NCI-H2171 (cell line): ENCODE measurements at places on chromosomes 12 and 14.

DNA sequence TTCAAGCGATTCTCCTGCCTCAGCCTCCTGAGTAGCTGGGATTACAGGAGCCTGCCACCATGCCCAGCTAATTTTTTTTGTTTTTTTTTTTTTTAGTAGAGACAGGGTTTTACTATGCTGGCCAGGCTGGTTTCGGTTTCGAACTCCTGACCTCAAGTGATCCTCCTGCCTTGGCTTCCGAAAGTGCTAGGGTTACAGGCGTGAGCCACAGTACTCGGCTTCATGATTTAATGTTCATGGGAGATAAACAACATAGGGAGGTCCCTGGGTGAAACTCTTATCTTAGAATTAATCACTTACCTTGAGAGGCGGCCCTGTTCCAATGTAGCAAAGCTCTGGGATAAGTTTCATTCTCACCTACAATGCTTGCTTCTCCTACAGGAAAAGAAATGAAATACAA is 48.3 kb downstream of the SEL1L start:
- DNase-seq, result no peak

DNA sequence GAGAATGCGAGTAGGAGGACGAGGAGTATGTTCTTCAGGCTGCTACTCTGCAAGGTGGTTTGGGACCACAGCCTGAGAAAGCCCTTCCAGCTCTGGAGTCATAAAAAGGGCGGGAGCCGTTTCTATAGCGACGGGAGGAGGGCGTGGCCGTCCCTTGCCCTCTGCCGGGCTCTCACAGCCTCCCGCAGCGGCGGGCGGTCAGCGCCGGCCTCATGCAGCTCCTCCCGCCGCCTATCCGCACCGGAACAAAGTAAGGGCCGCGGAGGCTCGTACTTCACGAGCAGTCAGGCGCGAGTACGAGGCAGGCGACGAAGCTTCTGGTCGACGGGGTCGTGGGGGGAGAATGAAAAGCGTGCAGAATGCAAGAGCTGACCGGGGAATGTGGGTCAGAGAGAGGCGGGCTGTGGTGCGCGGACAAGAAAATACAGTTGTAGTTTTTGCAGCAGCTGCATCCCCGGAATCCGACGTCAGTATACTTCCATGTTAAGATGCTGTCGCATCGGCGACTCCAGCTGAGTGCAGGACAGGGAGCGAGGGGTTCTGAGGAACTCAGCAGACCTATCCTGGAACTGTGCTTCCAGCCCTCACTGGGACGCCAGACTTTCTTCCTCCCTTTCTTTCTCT is at the start of gene DYRK4:
Gene DYRK4 (plus strand): TSS at position 175 of the 624 bp plus-strand sequence. CDS start 38 bp downstream, at position 213.
- DNase-seq, result no peak

DNA sequence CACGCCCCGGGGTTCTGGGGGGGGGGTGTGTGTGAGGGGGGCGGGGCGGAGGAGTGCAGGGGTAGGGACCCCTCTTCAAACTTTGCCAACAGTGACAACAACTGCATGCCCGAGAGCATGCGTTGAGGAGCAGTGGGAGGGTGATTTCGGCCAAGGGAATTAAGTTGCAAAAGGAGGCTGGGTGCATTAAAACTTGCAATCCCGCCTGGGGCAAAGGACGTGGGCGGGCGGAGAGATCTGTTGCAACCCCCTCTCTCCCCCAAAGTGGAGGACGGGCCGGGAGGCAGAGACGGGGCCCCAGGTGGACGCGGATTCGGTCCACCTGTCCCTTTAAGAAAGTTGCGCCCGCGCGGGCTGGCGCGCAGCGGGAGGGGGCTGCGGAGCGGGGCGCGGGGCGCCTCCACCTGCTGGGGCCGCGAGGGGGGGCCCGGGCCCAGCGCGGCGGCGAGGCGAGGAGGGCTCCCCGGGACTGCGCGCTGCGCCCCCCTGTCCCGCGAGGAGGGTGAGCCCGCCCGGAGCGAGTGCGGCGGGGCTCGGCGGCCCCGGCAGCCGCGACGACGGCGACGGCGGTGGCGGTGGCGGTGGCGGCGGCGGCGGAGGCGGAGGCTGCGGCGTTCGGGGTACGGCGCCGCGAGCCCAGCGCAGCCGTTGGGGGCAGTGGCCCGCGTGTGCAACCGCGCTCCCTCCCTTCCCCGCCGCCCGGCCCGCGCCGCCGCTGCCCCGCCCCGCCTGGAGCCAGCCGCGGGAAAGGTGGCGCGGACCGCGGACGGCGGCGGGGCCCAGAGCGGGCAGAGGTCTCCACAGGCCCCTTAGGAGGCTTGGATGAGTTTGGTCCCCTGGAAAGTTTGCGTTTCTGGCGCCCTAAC is 530 bp upstream of the FOXN4 start:
- DNase-seq, result peak; percentile 19

DNA sequence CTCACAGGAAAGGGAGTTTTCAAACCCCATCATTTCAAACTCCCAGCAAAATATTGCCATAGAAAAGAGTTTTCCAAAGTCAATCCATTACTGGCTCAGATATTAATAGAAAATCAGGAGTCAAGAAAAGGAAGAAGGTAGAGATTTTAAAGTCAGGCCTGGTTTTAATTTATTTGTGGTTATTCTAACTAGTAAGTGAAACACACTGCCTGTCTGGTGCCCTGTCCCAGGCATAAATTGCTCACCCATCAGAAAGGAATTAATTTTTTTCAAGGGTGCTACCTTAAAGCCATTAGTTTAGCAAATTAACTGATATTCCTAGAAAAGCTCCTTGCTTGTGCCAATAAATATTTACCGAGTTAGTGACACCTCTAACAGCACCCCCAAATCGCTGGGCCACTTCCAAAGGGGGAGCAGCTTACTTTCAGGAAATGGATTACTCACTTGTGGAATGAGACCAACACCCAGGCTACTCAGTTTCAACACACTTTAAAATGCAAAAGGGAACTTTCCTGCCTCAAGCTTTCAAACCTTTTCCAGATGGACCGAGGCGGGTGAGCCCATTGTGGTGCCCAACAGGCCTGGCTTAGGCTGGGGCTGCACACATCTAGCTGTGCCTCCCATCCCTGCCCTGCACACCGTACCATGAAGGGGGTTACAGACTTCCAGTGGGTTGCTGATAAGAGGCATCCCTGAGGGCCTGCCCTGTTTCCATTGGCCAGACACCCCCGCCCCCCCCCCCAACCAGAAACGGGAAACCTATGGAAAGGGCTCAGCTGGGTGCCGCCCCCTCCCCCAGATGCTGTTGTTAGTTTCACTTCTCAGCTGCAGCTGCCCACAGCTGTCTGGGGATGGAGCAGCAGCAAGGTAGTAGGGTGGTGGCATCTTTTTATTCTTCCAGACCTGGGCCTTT is 117.2 kb downstream of the SAMD4A start:
- no peak for DNase-seq

DNA sequence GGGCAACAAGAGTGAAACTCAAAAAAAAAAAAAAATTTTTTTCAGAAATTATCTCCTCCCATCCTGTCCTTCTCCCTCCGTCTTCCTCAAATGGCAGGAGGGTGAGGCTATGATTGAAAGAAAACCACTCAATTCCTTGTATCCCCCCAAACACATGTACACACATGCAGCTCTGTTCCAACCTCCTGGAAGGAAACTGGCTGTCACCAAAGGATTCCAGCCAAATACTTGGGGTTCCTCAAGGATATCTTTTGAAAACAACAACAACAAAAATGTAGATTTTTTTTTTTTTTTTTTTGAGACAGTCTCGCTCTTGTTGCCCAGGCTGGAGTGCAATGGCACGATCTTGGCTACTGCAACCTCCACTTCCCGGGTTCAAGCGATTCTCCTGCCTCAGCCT is 46.8 kb upstream of the VASH1 start:
- DNase-seq, result no peak

DNA sequence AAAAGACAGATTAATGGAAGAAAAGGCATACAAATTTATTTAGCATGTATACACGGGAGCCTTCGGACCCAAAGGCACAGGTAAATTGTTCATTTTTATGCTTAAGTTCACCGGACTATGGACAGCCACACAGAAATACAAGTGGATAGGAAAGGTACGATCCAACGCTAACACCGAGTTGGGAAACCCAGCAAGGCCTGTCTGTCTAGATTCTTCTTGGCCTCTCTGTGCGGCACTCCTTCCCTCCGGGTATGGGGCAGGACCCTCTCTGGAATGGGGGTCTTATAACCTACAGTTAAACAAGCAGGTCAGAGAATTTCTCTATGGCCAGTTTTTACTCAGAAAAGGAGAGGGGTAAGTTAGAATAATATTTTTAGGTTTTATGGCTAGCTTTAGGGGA is 23.4 kb upstream of the ZDHHC17 start:
- no peak for DNase-seq

GRCh38 chr12:71415336-71416231 is 24.0 kb upstream of the LGR5 start:
- DNase-seq, result peak; percentile 64

GRCh38 chr12:108734200-108734906 is 3.0 kb upstream of the CORO1C start:
- DNase-seq, result no peak

- no peak for DNase-seq
Measured at GRCh38 chr14:45185100-45185814, 49.5 kb downstream of the FANCM start.

GRCh38 chr12:119222222-119222951 is 43.7 kb downstream of the HSPB8 start:
- DNase-seq, result no peak

DNA sequence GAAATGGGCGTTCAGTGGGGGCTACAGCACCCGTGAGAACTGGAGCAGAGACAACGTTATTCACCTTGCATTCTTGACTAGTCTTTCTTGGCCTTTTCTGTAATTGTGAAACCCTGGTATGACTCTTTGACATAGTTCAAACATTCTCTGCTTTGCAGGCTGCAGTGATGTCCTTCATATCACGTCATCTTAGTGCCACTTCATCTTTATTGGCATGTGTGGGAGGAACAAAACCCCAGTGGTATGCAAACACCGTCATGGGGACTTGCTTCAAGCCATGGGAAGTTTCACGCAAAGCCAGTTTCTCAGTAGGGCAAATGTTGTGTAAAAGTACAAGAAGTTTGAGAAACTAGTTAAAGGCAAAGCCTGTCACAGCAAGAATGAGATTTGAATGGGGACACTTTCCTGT is 20.2 kb upstream of the DUSP16 start:
- no peak for DNase-seq
